ENCODE measurements at places on chromosomes 11 and 22. TPM values are rescaled to one million over a fixed set of nuclear protein-coding genes. Genes with fewer than 3 reads are reported as not detected.

DNA sequence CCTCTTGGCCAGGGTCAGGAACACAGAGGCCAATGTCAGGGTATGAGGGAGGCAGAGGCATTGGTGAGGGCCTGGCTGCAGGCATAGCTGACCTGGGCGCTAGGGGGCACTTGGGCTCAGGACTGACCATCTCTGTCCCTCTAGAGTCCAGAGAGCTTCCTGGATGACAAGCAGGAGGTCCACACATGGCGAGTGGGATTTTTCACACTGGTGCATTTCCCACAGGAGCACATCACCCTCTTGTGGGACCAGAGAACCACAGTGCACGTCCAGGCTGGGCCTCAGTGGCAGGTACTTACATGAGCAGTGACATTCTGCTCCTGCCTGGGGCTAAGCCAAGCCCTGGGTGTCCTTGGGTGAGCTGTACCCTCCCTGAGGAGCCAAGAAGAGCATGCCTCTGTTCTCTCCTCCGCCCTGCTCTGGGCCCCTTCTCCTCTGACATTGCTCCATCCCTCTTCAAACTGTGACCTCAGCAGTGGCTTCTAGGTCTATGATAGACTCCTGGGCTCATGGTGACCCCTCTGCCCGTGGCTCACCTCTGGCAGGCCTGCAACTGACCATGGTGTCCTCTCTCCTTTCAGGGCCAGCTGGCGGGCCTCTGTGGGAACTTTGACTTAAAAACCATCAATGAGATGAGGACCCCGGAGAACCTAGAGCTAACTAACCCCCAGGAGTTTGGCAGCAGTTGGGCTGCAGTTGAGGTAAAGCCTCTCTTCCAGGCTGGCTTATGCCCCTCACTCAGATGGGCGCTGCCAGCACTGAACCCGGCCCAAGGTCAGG lies 46.6 kb downstream of the OTOG start:
- DNase-seq, result no peak

- peak; percentile 7 for DNase-seq
These were observed 11.0 kb upstream of the PTPN5 start for GRCh38 chr11:18802381-18803257.

DNA sequence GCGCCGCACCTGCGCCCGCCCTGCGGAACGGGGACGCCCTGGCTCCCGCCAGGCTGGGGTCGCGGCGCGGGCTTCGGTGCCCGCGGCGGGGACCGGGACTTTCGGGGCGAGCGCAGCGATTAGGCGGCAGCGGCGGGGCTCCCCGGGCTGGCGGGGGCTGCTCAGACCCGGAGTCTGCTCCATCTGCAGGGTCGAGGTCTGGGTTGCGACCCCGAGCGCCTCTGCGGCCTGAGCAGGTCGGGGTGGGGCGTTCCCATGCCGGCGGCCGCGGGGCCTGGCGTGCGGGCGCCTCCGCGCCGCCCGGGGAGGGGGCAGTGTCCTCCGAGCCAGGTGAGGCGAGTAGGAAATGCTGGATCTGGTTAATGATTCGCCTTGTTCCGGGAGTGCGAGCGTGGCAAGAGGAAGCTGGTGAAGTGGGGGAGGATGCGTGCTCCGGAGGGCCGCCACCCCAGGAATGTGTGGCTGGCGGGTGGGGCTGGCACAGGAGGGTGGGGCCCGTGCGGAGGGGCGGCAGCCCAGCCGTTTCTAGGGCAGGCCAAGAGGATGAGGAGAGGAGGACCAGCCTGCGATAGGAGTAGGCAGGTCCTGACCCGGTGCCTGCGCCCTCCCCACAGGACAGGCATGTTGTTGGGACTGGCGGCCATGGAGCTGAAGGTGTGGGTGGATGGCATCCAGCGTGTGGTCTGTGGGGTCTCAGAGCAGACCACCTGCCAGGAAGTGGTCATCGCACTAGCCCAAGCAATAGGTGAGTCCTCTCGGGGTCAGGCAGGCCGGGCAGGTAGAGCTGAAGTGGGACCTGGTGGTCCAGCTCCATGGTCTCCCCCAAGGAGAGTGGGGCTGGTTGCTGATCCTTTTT lies 606 bp downstream of the RASSF7 start:
- DNase-seq, result no peak

DNA sequence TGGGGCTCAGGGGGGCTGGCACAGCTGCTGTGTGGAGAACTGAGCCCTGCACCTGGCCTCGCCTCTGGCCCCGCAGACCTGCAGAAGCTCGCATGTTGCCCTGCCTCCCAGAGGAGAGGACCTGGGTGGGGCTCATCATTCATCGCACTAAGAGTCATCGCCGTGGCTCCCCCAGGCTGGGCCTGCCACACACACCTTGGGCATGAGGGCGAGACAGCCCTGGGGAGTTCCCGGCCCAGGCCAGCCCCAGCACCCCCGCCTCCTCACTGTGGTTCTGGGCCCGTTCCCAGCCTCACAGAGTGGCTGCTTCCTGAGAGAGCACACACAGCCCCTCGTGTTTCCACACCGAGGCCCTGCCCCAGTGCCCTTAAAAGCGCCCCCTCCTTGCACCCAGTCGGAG lies 694.6 kb downstream of the TBC1D22A start:
- no peak for DNase-seq

- no peak for DNase-seq
These were observed 1.4 kb downstream of the UCP2 start for GRCh38 chr11:73981051-73981805.

- DNase-seq, result no peak
These were observed 65.2 kb downstream of the PICALM start for GRCh38 chr11:86003654-86004053.

GRCh38 chr11:12141283-12141682 lies 30.9 kb downstream of the MICAL2 start:
- no peak for DNase-seq

- no peak for DNase-seq
These were observed 29.8 kb downstream of the SREBF2 start for GRCh38 chr22:41862530-41863266.

DNA sequence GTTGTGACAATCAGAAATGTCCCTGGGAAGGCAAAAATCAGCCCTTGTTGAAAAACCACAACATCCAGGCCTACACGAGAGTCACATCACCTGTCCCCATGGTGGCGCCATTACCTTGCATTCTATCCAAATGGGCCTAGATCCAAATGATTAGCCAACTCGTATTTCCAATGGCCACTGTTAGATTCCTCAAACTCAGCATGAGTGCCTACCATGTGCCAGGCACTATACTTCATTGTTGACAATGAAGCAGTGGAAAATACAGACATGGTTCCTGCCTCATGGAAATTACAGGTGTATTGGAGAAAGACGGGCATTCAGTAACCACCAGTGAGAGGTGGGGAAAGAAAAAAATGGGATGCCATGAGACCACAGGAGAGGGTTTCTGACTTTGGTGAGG lies 29.8 kb upstream of the CREB3L1 start:
- no peak for DNase-seq

XKR3 gene
- 0.16 TPM for polyA plus RNA-seq

DRD2 gene
- 0.30 TPM for polyA plus RNA-seq

BATF2 gene
- polyA plus RNA-seq, result 3.1 TPM

CARD18 gene
- 13.9 TPM for polyA plus RNA-seq

CARNS1 gene
- polyA plus RNA-seq, result 1.7 TPM

All from thymus (tissue), 14 donors.